ENCODE measurements at places on chromosomes 3 and 15.

DNA sequence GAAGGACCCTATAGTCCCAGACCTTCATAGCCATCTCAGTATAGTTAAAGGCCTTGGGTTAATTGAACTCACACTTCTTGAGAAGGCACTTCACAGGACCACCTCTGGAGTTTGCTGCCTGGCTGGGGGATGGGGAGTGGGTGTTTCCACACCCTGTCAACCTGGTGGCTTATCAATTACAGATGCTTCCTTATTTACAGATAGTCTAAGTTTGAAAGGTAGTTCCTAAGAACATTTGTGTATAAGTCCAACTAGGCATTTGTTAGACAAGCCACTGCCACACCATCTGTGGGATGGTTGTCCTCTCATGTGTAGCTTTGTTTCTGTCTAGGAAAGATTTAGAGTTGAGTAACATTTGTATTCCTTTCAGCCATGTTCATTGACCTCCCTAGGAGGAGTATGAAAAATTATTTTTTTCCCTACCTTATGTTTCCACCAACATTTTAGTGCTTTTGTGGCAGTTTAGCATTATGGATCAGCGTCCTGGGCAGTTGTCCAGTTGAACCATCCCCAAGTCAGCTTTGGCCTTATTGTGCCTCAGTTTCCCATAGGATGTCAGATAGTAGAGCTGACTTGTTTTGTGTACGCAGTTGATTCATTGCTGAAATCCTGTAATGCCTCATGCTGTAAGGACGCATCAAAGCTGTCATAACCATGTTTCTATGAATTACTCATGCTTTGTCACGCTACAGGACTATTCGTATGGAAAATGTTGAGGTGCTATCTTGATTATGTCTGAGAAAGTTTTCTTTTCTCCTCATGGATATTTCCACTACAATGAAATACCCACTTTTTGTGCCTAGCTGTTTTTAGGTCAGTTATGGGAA lies 21.2 kb upstream of the SIAH2 start:
- DNase-seq = no peak

DNA sequence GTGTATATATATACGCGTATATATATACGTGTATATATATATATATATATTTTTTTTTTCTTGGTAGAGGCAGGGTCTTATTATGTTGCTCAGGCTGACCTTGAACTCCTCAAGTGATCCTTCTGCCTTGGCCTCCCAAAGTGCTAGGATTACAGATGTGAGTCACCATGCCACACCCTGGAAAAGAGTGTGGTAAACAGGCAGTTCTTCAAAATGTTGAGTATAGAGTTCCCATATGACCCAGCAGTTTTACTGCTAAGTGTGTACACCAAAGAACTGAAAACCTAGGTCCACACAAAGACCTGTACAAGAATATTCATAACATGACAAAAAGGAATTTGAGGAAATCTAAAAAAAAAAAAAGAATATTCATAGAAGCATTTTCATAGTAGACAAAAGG lies 71.8 kb upstream of the GCNT3 start:
- no peak for DNase-seq

GRCh38 chr3:47884603-47885002 lies 81.7 kb downstream of the DHX30 start:
- no peak for DNase-seq

DNA sequence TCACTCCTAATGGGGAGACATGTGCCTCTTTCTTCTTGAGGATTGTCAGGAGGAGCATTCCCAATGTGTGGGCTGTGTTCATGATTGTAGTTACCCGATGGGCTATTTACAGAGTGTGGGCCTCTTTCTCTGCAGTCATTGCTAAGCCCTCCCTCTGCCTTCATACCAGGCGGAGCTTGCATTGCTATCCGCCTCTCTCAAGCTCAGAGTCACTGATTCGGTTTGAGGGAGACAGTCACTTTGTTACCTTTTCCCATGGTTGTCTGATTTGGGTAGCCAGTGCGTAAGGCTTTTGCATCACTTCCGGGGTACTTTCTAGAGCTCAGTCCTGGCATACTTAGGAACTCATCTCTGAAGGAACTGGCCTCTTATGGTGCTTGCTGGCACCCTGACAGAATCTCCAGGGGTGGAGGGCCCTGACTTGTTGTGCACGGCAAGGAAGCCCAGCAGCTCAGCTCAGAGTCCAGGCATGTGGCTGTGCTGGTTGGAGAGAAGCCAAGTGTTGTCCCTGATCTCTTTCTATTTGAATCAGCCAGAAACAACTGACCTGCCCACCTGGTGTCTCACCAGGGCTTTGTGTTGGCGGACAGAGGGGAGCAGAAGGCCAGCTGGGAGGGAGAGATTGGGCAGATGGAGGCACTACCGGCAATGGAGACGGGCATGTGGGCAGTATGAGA lies 79.8 kb downstream of the EPHB1 start:
- no peak for DNase-seq

DNA sequence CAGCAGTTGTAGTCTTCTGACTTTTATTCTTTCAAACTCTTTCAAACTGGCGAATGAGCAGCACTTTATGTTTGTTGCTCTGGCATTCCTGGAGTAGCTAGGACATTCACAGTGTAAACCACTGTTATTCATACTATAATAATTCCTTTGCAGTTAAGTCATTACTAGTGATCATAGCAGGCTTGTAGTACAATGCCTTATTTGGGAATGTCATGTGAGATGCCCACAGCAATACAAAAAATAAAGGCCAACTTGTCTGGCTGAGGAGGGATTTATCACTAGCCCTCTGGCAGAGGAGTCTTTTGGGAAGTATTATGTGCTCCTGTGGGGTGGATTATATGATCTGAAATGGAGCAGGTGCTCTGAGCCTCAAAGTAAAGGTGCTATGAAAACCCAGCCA lies 197.2 kb downstream of the VGLL3 start:
- DNase-seq = no peak

DNA sequence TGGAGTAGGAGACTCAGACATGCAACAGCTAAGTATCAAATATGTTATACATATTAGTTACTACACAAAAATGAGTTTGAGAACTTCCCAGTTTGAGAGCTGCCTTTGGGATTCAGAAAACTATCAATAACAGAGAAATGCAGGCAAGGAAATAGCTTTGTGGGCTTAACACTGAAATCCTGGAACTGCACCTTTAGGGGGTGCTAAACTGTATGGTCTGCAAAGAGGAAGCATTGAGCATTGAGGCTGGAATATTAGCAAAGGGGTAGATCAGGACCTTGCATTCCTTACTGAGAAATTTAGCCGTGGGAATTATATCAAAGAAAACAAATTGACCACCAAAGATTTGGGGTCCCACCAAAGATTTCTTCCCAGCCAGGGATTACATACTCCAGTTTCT lies 580.0 kb downstream of the ZNF385D start:
- no peak for DNase-seq

DNA sequence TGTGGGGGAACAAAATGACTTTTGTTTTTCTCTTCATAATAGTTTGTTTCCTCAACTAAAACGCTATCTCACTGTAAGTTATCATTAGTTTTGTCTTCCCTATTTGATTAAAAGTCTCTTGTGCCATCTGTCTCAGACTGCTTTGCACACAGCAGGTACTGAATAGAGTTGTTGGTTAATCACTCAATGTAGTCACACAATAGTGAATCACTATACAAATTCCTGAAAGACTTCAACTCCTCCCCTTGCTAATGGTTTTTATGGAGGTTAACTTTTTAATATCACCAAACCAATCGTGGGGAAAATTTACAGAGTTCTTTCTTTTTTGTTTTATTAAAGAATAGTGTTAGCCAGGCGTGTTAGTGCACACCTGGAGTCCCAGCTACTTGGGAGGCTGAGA lies 2.6 kb upstream of the NGLY1 start:
- no peak for DNase-seq

- no peak for DNase-seq
Observed at GRCh38 chr3:99972380-99973104, 141.8 kb downstream of the FILIP1L start.

GRCh38 chr3:133014325-133014724 lies 23.9 kb upstream of the TMEM108 start:
- DNase-seq = no peak

- DNase-seq = no peak
Observed at GRCh38 chr3:55716611-55717225, 229.6 kb upstream of the WNT5A start.

DNA sequence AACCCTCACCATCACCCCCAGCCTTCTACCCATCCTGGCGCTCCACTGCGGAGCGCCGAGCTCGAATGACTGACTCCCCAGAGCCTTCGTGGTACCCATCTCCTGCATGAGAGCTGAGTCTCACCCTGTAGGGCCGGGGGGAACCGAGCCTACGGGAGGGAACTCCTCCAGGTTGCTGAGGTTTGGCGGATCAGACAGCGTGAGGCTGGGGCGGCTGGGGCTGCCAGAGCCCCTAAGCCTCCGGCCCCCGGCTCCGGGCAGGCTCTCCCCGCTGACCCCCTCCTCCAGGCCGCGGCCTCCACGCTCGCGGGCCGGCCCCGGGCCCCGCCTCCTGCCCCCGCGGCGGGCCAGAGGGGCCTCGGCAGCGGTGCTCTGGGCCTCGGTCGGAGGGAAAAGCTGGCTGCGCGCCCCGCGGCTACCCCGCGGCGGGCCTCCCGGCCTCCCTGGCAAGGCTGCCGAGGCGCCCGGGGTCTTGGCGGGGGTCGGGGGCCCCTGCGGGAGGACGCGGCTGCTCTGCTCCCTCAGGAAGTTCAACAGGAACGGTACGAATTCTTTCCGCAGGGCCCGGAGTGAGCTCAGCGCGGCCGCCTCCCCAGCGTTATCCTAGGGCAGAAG lies 643 bp downstream of the CDAN1 start:
- DNase-seq = no peak

GRCh38 chr15:57237676-57238075 lies 138.6 kb upstream of the CGNL1 start:
- no peak for DNase-seq

DNA sequence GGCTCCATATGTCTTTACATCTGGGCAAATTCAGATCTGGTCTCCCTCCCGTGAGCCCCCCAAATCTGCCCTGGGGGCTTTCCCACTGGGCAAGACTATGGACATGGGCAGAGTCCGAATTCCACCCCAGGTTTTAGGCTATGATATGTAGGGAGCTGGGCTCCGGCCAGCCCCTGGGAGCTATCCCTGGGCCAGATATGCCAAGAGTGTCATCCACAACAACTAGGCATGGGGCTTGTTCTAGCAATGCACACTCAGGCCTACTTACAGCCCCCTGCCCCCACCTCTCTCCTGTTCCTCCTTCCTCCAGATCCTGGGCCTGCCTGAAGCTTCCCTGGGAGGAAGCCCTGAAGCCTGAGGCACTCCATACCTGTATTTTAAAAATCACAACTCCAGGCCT lies 622 bp downstream of the XIRP1 start:
- DNase-seq = no peak

Measured in NCI-H1436 treated with DMSO at 0.1 percent for 48 hours (cell line).